Dorsolateral prefrontal cortex (tissue), 122 donors: ENCODE measurements at places on chromosomes 2 and 18. TPM values are rescaled to one million over a fixed set of nuclear protein-coding genes. Genes with fewer than 3 reads are reported as not detected.

The CPLX4 gene
- total RNA-seq = not detected

The DUSP11 gene
- total RNA-seq = 22.1 TPM

- no peak for DNase-seq
Measured at GRCh38 chr2:236576953-236577352, 7.3 kb downstream of the ACKR3 start.

GRCh38 chr2:102103992-102104871, 38.3 kb upstream of the IL1R1 start:
- no peak for DNase-seq

GRCh38 chr2:17375262-17375661, 143.0 kb downstream of the RAD51AP2 start:
- DNase-seq = no peak

- DNase-seq = no peak
Measured at GRCh38 chr2:160836755-160837154, 323.5 kb upstream of the TANK start.

DNA sequence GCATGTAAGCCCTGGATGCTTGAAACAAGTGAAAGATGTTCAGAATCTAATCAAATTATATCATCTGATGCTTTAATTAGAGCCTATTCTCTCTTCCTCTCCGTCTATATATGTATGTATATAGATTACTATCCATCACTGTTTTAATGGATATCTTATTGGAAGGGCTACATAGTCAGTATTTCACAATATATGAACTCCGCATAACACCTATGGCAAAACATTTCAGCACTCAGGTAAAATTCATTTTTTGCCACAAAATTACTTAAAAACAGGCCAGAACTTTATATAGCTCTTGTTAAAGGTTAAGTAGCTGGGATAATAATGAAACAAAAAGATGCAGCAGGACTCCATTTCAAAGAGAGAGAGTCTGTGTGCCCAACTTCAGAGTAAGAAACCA, 1.2 kb downstream of the PJVK start:
- no peak for DNase-seq

DNA sequence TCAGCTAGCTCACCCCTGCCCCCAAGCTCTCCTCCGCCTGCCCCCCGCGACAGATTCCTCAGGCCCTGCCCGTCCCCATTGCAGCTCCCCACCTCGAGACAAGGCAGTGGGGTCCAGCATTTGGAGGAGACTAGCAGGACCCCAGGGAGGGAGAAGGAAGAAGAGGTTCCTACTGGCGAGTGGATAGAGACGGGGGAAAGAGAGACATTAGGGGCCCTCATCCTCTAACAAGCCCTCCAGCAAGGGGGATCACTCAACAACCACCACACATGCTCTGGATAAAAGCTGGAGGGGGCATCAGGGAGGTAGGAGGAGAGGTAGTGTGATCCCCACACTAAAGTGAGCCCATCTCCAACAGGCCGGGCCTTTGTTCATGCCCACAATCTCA, 8.9 kb upstream of the TNS1 start:
- no peak for DNase-seq

DNA sequence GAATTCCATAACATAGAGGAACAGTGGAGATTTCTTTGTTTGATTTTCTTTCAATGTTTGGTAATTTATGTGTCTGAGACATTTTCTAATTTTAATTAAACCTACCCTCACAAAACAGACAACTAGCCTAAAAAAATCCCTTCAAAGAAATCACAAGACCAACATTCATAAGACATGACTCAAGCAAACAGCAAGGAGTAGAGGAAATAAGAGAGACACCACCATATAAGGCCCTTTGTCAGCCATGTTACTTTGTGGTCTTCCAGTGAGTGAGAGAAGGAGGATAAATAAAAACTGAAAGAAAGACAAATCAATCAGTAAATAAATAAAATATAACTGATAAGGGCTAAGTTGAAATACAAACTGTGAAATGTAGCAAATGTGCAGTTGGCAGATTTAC, 830.8 kb upstream of the SLC39A10 start:
- DNase-seq = no peak
